ENCODE measurements at places on chromosomes 1 and 21.

- DNase-seq: no peak
Measured at GRCh38 chr1:24154215-24154614, 11.3 kb upstream of the IL22RA1 start.

DNA sequence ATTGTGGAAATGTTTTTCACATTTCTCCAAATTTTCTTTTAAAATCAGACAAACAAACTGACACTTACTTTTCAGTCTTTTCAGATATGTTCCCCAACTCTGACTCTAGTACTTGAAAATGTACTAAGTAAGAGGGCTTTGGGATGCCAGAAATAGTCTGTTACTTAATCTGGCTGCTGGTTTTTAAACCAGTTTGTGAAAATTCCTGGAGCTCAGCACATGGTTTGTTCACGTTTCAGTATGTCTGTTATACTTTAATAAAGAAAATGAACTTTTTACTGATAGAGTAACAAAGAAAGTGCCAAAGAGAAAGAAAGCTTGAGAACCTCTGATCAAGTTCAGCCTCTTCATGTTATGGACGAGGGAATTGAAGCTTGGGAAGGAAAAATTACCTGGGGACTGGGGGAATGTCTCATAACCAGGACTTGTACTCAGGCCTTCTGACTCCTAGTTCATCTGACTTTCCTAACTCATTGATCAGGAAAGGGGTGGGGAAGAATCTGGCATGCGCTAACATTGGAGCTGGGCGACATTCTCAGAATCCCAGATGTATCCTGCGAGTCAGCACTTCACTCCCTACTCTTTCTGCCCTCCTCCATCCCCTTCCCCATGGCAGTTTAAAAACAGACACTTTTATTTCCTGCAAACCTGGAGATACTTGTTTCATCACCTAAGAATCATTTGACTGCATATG is 30.8 kb upstream of the DNAJC6 start:
- no peak for DNase-seq

DNA sequence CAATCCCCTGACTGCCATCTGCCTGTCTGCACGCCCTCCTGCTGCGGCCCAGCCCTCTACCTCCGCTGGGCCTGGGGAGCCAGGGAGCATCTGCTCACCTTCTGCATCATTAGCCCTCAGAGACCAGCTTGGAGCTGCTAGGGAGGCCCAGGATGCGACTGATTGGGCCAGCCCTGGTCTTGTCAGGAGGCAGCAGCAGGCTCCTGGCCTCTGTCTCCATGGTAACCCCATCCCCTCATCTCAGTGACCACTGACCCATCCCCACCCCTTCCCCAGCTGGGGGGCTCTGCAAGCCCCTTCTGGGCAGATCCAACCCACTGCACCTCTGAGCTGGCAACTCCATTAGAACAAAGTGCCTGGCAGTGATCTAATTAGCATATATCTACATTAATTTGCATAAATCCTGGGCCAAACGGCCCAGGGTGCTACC is 37.7 kb downstream of the NKAIN1 start:
- no peak for DNase-seq

- DNase-seq: no peak
Measured at GRCh38 chr1:51097171-51097570, 4.9 kb upstream of the C1orf185 start.

- no peak for DNase-seq
Measured at GRCh38 chr1:32948390-32948722, 16.3 kb downstream of the RNF19B start.

DNA sequence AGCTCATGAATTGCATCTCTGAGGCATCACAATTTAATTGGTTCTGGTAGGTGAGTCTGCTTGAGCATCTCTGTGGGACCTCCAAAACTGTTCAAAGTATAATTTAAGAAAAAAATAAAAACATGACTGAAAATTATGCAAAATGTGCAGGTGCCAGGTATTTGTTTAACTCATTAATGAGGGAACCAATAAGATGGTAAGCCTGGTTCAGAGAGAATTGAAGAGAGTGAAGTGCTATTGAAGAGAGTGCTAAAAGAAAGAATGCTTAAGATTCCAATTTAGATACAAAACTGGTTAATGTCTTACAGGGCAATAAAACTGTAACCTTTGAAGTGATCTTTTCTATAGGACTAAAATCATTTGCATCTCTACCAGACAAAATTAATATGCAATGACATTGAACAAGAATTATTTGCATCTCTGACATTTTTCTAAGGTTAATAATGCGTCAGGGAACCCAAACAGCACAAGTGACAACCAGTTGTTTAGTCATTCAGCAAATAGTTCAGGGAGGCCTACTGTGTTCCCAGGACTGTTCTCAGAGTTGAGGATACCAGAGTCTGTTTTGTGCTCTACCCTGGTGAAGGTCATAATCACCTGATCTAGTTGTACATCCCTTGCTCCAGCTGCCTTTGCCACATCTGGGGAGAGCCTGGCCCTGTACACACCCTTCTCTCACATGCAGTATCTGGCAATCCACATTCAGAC is 183.5 kb downstream of the PATJ start:
- no peak for DNase-seq

GRCh38 chr1:99737016-99737415 is 29.4 kb downstream of the FRRS1 start:
- DNase-seq: no peak

DNA sequence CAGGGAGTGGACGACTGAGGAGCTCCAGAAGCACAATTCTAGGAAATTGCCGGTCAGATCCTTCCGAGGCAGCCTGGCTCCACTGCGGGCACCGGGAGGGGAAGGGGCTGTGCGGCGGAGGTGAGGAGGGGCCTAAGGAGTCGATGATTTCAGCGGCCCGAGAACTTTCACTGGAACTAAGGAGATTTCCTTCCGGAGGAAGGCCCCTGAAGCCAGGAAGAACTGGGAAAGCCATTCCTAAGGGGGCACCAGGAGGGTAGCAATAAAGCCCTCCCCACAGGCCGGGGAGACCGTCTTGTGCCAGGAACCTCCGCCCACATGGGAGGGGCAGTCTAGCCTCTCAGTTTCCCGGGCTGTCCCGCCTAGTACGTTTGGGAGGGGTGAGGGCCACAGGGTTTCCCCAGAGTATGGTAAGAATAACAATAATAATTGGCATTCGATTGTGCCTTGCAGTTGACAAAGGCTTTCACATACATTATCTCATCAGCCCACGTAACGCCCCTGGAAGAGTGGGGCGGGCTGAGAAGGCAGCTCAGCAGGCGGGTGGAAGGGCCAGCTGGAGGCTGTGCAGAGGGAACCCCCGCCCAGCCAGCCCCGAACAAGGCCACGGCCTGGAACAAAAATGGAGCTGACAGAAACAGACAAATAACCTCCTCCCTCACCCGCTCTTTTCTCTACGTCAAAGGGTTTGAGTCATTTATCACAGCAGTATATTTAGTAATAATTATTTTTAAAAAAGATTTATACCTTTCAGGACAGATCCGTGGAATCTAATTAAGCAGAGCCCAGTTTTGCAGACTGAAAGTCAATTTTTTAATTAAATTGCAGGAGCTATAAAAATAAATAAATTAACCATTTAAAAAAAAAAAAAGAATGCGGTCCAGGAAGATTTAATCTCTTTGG is 19.8 kb downstream of the NPR1 start:
- no peak for DNase-seq

GRCh38 chr1:218531936-218532335 is 186.8 kb downstream of the TGFB2 start:
- no peak for DNase-seq

GRCh38 chr1:75632350-75632949 is 21.5 kb upstream of the SLC44A5 start:
- DNase-seq: no peak

GRCh38 chr1:90605070-90605469 is 112.0 kb downstream of the BARHL2 start:
- DNase-seq: no peak

DNA sequence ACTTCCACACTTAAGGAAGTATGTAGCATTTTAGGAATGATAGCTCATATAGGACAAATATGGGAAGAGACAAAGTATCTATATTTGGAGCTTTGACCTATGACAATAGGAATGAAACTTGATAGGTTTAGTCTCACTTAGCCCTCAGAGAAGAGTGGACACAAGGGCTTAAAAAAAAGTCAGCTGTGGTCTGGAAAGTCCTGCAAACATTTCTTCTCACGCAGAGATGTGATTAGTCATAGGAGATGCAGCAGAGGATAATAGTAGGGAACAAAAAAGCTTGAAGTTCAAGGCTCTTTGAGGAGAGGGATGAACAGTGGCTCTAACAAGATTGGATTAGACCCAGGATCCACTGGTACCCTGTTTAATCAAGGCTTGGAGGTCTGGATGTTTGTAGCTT is 14.8 kb upstream of the RNF220 start:
- no peak for DNase-seq

All from stimulated activated CD8-positive, alpha-beta memory T cell treated with anti-CD3 and anti-CD28 coated beads, Interleukin-2, amount 100 ng/mL, for 1 hour (primary cell).